ENCODE measurements at places on chromosomes 12 and 14.
A peak's percentile ranks its signal among the peaks of the same experiment; 100 is the strongest.

GRCh38 chr14:68947802-68948201 is 31.3 kb downstream of the ACTN1 start:
- no peak for DNase-seq

GRCh38 chr12:94872971-94873733 is 130.3 kb downstream of the NDUFA12 start:
- no peak for DNase-seq

DNA sequence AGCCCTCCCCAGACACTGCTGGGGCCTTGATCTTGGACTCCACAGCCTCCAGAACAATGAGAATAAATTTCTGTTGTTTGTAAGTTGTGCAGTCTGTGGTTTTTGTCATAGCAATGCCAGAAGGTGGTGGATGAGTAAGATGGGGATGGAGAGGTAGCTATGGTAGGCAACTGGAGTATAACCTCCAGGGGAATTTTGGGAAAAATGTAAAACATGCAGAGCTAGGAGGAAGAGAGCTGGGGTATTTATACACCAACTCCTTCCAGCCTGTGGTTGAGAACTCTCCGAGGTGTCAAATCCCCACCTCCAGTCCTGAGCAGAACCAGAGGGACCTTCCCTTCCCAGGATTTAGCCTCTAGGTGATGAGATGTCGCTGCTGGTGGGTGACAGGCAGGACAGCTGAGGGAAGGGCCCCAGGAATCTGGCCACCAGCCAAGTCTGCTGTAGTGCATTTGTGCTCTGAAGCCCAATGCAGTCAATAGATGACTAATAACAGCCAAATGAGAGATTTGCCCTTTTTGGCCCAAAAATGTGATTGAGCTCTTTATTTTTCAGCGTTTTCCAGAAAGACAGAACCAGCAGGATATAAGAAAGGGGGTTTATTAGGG is 19.1 kb upstream of the CEP170B start:
- peak; percentile 27 for DNase-seq

- no peak for DNase-seq
These were observed 4.0 kb downstream of the PRKAG1 start for GRCh38 chr12:49014547-49014946.

- no peak for DNase-seq
These were observed 52.6 kb downstream of the FGD6 start for GRCh38 chr12:95164656-95165055.

DNA sequence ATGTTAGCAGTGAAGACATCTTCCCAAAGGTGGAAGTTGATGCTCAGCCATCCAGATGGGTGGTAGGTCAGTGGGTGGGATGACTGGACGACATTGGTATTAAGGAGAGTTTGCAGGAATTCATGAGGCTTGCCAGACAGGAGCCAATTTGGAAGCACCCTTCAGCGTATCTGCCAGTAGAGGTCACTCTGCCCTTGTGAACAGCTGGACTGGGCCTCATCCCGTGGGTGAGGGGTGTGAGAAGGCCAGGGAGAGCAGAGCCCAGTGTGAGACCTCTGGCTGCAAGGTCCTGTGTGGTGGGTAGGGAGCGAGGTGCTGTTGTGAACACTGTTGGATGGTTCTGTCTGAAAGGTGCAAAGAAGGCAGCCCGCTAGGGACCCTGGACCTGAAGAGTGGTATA is 37.7 kb downstream of the SLC5A8 start:
- DNase-seq = no peak

DNA sequence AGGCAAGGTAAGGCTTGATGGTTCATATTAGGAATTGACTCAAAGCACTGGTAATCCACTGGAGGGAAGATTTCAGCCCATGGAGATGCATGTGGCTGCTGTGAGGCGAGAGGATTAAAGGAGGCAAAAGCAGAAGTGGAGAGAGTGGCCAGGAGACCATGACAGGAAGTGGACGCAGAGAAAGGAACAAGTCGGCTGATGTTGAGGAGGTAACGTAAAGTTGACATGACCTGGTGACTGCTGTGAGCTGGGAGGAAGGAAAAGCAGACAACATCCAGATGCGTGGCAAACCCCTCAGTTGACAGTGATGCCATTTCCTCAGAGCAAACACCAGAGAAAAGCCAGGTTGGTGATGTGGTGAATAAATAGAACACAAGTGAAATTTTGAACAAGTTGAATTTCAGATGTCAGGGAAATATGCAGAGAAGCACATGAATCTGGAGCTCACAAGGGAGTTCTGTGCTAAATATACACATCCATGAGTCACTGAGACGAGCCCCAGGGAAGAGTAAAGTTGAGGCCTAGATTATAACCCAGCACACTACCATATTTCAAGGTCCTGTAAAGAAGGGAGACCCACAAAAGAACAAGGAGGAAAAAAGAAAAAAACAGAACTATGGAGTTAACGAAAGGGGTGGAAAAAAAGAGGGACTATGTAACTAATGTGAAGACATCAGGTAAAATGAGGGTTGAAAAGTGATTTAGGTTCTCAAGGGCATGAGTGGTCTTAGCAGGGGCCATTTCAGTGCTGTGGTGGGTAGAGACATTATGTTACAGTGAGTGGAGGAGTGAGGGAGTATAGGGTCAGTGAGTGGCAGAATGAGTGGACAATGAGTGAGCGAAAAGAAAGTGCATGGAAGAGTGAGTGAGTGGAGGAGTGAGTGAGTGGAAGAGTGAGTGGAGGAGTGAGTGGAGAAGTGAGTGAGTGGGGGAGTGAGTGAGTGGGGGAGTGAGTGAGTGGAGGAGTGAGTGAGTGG is 61.6 kb upstream of the GZMB start:
- no peak for DNase-seq

DNA sequence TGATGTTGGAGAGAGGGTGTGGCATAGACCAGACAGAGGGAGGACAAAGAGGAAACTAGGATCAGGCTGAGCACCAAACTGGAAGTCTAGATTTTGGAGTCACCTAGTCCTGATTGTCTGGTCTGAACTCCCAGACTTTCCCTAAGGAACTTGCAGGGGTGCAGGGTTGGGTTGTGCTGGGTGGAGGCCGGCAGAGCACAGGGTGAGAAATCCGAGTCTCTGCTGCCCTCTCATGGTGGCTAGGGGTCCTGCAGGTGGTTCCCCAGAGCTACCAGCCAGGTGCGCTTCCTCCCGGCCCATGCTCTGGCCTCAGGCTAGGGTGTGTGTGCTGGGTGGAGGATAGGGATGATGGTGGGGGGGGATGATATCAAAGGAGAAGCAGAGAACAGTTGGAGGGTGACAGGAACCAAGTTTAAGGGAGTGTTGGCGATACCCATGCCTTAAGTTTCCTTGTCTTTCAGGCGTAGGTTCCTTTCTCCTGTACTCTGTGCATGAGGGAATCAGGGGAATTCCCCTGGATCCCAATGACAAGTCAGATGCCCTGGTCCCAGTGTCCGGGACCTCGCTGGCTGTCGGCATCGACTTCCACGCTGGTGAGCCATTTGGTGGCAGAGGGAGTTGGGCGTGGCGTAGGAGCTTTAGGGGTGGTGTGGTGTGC is 33.5 kb upstream of the NXPH4 start:
- DNase-seq = peak; percentile 85

- no peak for DNase-seq
These were observed 422.9 kb downstream of the SNAPC1 start for GRCh38 chr14:62185078-62185477.

- DNase-seq = no peak
These were observed 6.6 kb upstream of the NPFF start for GRCh38 chr12:53513712-53514410.

DNA sequence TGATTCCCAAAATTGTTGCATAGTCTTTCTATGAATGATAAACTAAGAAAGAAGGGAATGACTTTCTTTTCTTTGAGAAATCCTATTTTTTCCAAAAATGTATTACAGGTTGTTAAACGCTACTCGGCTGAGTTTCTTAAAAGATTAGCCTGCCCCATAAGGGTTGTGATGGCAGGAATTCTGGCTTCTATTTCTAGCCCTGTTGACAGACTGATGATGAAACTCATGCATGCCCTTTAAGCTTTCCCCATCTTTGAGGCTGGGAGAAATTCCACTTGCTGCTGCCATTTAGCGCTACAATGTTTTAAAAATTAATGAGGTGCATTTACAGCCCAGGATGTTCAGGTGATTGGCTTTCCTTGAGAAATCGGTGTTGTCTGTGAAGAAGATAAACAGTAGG is 33.2 kb upstream of the RASSF3 start:
- DNase-seq = no peak

GRCh38 chr12:90100579-90100978 is 391.9 kb upstream of the ATP2B1 start:
- no peak for DNase-seq

DNA sequence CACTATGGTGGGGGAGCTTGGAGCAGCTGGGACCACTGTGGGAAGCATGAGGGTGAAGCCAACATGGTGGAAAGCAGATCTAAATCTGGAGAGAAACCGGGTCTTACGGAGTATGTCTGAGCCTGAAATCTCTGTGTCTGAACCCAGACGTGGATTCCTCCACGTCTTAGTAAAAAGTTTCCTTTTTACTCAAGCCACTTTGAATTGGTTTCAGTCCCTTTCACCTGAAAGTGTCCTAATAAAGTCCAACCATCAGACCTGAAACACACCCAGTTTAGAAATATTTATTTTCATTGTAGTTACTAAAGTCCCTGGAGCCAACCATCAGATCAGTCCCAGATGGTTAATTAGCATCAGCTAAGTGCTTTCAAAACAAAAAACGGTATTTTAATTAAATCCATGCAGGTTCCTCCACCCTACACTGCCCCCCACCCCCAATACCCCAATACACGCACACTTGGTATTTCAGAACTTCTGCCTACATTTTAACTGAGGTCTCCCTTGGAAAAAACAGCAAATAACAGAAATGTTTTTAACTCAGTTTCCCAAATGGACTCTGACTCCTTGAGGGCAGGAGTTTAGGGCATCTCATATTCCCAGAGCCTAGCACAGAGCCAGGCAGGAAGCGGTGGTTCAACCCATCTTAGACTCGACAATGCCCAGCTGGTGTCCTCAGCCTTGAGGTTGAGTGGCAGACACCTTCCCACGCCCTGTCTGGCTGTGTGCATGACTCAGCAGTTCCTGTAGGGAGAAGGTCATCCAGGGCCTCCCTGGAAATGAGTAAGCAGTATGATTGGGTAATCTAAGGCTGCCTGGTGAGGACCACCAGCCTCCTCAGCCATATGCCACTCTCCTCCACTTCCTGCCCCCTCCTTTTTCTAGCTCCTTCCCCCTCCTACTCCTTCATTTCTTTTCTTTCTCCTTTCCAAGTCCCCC is 175.8 kb downstream of the TTC8 start:
- no peak for DNase-seq

DNA sequence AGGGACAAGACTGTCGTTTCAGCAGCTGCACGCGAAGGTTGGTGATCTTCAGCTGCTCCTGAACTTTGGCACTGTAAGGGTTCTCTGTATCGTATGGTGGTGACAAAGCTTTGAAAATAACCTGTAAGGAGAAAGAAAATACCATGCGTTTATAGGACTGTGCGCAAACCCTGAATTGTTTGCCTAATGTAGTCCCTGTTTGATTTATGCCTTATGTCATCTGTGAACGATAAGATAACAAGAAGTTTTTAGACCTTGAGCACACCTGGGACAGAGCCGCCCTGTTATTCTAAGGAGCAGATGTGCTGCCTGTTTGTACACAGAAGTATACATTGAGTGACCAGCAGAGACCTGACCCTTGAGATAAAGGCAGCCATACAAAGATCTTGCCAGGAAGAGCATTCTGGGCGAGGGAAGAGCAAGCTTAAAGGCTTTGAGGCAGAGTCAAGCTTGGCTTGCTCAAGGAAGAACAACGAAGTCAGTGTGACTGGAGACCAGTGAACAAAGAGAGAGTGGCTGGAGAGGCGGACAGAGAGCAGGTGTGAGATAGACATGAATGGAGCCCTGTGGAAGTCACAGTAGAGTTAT is 52.4 kb downstream of the NTN4 start:
- DNase-seq = no peak

DNA sequence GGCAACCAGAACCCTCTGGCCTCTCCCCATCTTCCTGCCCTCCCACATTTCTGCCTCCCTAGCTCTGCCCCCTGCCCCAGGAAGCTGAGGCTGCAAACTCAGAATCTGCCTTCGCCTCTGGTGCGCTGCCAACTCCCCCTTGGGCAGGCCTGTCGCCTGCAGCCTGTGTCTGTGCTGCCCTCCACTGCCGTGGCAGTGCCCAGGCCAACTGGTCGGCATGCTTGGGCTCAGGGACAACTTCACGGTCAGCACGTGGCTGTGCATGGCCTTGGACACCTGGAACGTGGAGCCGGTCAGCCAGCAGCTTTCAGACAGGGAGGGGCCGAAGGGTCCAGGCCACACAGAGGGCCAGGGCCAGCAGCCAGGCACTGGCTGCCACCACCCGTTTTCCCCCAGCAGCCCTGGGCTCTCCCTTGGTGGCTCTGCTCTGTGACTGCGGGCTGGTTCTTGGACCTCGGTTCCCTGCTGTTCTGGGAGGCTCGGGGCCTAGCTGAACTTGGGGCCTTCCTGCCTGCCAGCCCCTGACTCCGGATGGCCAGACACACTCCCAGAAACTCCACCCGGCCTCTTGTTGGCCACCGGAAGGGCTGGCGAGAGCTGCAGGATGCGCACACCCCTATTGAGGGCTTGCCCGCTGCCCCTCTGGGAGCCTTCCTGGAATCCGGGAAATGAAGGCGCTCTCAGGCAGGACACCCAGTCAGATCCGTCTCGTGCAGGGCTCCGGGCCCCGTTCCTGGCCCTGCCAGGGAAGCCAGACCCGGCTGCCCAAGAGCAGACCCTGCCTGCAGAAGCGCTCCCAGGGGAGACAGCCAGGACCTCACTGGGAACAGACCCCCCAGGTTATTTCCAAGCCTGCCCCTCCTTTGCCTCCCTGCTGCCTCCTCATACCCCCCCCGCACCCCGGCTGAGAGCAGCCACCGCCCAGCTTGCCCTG is 34.2 kb upstream of the PPP1R13B start:
- DNase-seq = peak; percentile 64
